ENCODE measurements at places on chromosomes 12 and 14.

DNA sequence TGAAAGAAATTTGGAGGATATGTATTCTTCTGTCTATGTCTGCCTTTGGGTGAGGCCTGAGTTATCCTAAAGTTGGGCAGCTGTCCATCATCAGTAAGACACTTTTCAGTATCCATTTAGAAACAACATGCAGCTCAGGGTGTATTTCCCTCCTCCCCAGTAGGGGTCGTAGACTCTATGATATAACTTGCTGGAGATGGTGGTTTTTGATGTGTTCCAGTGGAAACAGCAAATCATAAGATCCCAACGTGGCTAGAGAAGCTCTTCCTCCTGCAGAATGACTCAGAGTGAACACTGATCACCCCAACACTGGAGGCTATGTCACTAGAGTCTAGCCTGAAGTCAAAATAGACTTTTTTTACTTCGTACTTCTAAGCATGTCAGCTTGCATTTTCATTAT, 331.6 kb upstream of the STXBP6 start:
- no peak for DNase-seq

- DNase-seq = peak; percentile 63
These were observed 55.4 kb downstream of the GRIP1 start for GRCh38 chr12:66623455-66623854.

- peak; percentile 49 for DNase-seq
These were observed 76.8 kb downstream of the HSD17B6 start for GRCh38 chr12:56839915-56840325.

- peak; percentile 66 for DNase-seq
These were observed 34.3 kb downstream of the SLC15A4 start for GRCh38 chr12:128789356-128789929.

GRCh38 chr14:103882503-103883262, 35.3 kb upstream of the PPP1R13B start:
- no peak for DNase-seq
